ENCODE measurements at places on chromosomes 3 and 15.
A peak's percentile ranks its signal among the peaks of the same experiment; 100 is the strongest.

- no peaks in the 10 kb centered on the region for H3K36me3 ChIP-seq
- no peaks in the 10 kb centered on the region for H3K27me3 ChIP-seq
- H3K4me1 ChIP-seq: no peaks in the 10 kb centered on the region
- no peak for DNase-seq
- H3K4me3 ChIP-seq: no peak overlapping the region
These were observed 31.3 kb upstream of the BCL2L10 start for GRCh38 chr15:52143873-52144272.

DNA sequence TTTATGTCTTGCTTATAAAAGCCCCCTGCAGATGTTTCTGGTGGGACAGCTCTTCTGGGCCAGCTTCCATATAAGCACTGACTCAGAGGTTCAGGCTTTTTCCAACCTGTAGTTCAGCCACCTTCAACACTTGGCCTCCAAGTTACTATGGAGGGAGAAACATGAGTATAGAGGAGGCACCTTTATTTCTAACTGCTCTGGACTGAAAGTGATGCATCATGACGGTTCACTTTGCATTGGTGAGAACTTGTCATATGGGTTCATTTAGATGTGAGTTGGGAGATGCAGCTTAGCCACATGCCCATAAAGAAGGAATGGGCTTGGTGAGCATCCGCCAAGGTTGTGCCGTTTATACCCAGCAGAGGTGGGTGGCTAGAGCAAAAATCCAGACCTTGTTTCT lies 58.8 kb upstream of the CFAP161 start:
- H3K27ac ChIP-seq: no peak overlapping the region
- no peak for DNase-seq
- H3K4me3 ChIP-seq: no peak overlapping the region
- no peaks in the 10 kb centered on the region for H3K27me3 ChIP-seq
- H3K36me3 ChIP-seq: no peaks in the 10 kb centered on the region

GRCh38 chr3:44477312-44478030 lies at the start of gene ZNF445:
Gene ZNF445 (minus strand): TSS chr3:44477670. CDS start chr3:44455549, 22,121 bp downstream.
- peak within 1 kb of the TSS; percentile 88 for H3K4me3 ChIP-seq
- peaks cover 2% of the 10 kb centered on the region for H3K36me3 ChIP-seq
- DNase-seq: peak; percentile 82
- no peaks in the 10 kb centered on the region for H3K4me1 ChIP-seq
- no peaks in the 10 kb centered on the region for H3K27me3 ChIP-seq

- H3K27ac ChIP-seq: no peak overlapping the region
- H3K4me3 ChIP-seq: no peak overlapping the region
- no peaks in the 10 kb centered on the region for H3K4me1 ChIP-seq
- no peaks in the 10 kb centered on the region for H3K36me3 ChIP-seq
- no peak for DNase-seq
These were observed 26.9 kb downstream of the NEK10 start for GRCh38 chr3:27342267-27342666.

DNA sequence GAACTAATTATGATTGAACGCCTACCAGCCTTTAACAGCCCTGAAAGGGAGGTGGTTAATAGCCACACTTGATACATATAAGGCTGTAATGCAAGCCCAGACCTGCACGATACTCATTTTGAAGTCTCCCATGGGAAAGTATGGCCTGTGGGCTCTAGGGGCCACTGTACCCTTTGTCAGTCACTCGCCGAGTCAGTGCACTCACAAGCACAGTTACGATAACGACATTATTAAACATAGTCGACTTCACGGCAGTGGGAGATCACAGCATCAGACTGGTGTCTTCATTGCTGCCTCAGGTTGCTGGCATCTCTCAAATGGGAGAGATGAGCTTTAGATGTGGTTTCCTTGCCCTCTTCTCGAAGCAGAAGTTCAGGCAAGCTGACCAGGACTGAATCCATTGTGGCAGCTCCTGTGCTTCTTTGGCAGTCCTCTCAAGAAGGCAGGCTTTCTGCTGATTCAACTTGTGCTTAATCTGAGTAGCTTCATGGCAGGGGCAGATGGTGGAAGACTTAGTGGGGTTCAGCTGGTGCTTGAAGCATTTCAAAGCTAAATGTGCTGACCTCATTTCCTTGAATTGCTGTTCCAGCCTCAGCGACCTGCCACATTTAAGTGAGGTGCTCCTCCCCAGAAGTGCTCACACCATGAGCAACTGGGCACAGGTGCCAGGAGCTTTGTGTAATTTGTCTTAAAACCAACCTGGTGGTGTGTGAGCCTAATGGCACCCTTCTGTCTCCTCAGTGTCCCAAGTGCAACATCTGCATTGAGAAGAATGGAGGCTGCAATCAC lies 15.8 kb upstream of the P4HTM start:
- DNase-seq: no peak
- no peaks in the 10 kb centered on the region for H3K4me1 ChIP-seq
- no peaks in the 10 kb centered on the region for H3K27me3 ChIP-seq
- H3K36me3 ChIP-seq: peaks cover 32% of the 10 kb centered on the region
- no peak overlapping the region for H3K27ac ChIP-seq

DNA sequence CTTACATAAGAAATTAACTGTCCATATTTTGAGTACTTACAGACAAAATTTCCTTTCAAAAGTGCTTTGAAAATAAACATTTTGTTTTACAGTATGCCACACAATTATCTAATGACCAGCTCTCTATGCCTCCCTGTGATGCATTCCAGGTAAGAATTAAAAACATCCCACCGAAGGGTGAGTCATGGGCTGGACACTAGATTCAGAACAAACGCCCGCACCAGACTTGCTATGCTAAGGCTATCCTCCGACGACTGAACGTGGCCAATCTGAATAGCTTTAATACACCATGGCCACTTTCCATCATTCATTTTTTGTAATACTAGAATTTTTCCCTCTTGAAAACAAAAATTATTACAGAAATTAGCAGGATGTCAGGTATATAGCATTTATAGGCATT lies 139.8 kb upstream of the TNIK start:
- H3K4me1 ChIP-seq: no peaks in the 10 kb centered on the region
- DNase-seq: no peak
- peaks cover 15% of the 10 kb centered on the region for H3K36me3 ChIP-seq
- H3K27me3 ChIP-seq: no peaks in the 10 kb centered on the region
- H3K4me3 ChIP-seq: no peak overlapping the region

GRCh38 chr3:177464392-177465256 lies 267.3 kb upstream of the TBL1XR1 start:
- no peak for DNase-seq
- H3K27me3 ChIP-seq: no peaks in the 10 kb centered on the region

GRCh38 chr3:191781044-191781443 lies 320.1 kb downstream of the PYDC2 start:
- no peaks in the 10 kb centered on the region for H3K27me3 ChIP-seq
- no peaks in the 10 kb centered on the region for H3K36me3 ChIP-seq
- H3K27ac ChIP-seq: no peak overlapping the region
- no peak overlapping the region for H3K4me3 ChIP-seq
- H3K4me1 ChIP-seq: no peaks in the 10 kb centered on the region

- no peak overlapping the region for H3K4me3 ChIP-seq
- H3K4me1 ChIP-seq: no peaks in the 10 kb centered on the region
- no peaks in the 10 kb centered on the region for H3K27me3 ChIP-seq
These were observed 149.5 kb downstream of the ALDH1A2 start for GRCh38 chr15:57915827-57916531.
